Kidney epithelial cell (primary cell): ENCODE measurements at places on chromosomes 16 and 17. TPM values are rescaled to one million over a fixed set of nuclear protein-coding genes. Genes with fewer than 3 reads are reported as not detected.

The ALOX12B gene
- total RNA-seq: 0.08 and 1.2 TPM in 2 replicates

The TMC7 gene
- 0.75 and 1.6 TPM in 2 replicates for total RNA-seq

The MED1 gene
- total RNA-seq: 36.7 and 39.9 TPM in 2 replicates

The LRRC37A2 gene
- total RNA-seq: 6.3 and 6.4 TPM in 2 replicates

The SLC6A2 gene
- total RNA-seq: not detected in 2 replicates

The RHBDF1 gene
- total RNA-seq: 36.0 and 40.2 TPM in 2 replicates

The RASL10B gene
- total RNA-seq: 2.6 and 2.9 TPM in 2 replicates

The TRPV3 gene
- total RNA-seq: 2.1 and 2.9 TPM in 2 replicates

The KCTD11 gene
- 14.9 and 15.5 TPM in 2 replicates for total RNA-seq

The ADAMTS18 gene
- total RNA-seq: 0.75 and 2.0 TPM in 2 replicates

The TMEM186 gene
- 9.4 and 10.9 TPM in 2 replicates for total RNA-seq

The PTX4 gene
- not detected in 2 replicates for total RNA-seq

The CCL16 gene
- total RNA-seq: not detected in 2 replicates

The SDK2 gene
- 1.2 and 1.6 TPM in 2 replicates for total RNA-seq

The CHAD gene
- not detected in 2 replicates for total RNA-seq

GRCh38 chr17:7885367-7886226, 3.0 kb upstream of the CHD3 start:
- no peak for DNase-seq

GRCh38 chr16:12387786-12388185, 411.3 kb downstream of the SNX29 start:
- no peak for DNase-seq

GRCh38 chr17:35002876-35003551, 22.7 kb downstream of the LIG3 start:
- DNase-seq: no peak

GRCh38 chr17:76314392-76315227, 6.5 kb upstream of the QRICH2 start:
- peak; percentile 10 for DNase-seq

GRCh38 chr17:79301469-79301868, 226.8 kb downstream of the ENGASE start:
- DNase-seq: no peak

- DNase-seq: no peak
These were observed 2.6 kb downstream of the SHBG start for GRCh38 chr17:7632492-7632894.

- DNase-seq: peak; percentile 16
These were observed 151.0 kb upstream of the RBL2 start for GRCh38 chr16:53282975-53283946.

GRCh38 chr16:2148714-2149629, 547 bp downstream of the RAB26 start:
- no peak for DNase-seq

DNA sequence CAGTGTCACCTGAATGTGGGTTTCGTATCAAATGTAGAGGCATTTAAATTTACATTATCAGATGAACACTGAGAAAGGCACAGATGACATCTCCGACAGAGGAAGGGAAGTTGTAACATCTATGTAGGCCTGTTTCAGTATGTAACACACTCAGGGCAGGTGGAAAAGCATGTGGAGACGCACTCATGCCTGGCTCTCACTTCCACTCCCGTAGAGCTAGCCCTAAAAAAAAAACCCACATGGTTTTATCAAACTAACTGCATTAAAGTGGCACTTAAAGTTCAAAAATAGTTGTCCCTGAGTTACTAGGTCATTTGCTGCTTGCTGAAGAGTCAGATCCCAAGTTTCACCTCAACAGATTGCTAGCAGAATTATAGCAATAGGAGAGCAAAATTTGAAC, 6.1 kb upstream of the ANKFY1 start:
- no peak for DNase-seq

DNA sequence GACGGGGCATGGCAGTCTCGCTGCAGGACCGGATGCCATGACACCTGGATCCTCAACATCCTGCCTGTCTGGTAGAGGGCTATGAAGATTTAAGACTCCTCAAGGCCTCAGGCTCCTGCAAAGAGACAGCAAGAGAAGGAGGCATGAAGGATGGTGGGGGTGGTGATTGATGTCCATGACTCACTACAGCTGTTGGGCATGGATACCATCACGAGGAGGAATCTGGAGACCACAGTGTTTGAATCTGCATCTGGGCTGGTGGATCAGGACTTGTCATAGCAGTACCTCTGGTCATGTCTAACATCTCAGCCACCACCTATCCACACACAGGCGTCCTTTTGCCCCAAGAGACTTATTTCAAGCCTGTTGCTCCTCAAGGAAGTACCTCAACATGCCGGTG, 50.2 kb upstream of the WSCD1 start:
- DNase-seq: no peak

DNA sequence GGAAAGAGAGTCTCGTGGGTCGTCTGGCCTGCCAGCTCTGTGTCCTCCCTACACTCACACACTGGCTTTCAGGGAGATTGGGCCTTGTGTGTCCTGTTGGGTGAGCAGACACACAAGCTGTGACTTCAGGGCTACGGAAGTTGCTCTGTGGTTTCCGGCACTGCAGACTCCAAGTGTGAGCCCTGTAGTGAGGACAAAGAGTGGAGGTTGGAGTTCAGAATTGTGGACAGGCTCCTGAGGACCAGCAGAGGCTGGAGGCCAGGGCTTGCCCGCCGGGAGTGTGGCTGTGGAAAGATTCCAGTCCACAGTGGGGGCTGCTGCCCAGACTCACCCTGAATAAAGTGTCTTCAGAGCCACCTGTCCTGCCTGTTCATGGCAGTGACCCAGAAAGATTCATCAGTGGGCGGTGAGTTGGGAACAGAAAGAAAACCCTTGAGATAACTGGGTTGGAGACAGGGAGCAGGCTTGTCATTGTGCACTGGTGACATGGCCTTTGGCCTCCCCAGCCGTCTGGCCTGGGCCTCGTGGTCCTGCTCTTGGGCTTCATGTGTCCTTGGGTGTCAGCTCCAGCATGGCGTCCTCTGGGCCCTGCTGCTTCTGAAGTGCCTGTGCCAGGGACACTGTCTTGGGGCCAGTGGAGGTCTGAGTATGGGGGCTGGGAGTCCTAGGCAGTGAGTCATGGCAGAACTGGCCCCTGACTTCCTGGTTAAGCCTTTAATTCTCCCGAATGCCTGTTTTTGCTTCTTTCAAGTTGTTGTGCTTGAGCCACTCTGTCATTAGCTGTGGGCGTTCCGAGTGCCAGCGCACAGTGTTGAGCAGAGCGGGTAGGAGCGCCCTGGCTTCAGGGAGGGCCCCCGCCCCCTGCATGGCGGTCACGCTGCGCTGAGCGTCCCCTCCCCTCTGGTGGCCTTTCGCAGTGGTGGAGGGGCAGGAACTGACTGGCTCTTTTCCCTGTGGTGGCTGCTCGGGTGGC, 19.9 kb upstream of the ZNF750 start:
- peak; percentile 87 for DNase-seq

DNA sequence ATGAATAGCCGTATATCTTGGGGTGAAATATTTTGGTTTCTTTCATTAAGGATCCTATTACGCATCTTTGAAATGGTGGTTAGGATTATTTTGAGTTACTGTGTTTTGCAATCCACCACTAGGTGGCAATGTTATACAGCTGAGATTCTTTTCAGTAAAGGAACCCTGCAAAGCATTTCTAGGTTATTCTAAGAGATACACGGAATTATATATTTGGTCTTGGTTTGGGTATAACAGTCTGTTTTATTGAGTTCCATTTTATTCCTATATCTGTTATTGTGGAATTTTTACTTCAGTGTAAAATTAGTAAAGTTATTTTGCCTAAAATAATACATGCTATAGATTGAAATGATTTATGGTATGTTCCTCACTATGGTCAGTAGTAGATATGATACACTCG, 62.9 kb upstream of the CPHXL start:
- DNase-seq: peak; percentile 1

- DNase-seq: peak; percentile 79
These were observed 22.6 kb downstream of the NDE1 start for GRCh38 chr16:15672514-15673167.

DNA sequence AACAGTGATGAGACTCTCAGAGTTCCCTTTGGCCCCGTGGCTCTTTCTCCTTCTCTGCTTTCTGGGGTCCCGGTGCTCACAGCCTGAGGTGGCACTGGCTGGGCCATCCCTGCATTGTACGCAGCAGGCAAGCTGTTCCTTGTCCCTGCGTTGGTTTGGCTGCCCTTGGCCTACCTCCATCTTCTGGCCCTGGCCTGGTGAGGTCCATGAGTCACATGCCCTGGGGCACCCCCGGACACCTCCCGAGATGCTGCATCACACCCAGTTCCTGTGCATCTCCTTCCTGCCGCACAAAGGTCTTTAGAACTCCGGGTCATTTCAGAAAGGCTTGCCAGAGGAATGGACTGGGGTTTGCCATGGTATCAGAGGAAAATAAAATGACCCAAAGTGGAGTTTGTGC, 9.5 kb downstream of the SULT1A2 start:
- DNase-seq: no peak

- peak; percentile 10 for DNase-seq
These were observed 31.5 kb upstream of the SHISA9 start for GRCh38 chr16:12869698-12870427.

- DNase-seq: no peak
These were observed 1.2 kb upstream of the FGF11 start for GRCh38 chr17:7437950-7438614.

DNA sequence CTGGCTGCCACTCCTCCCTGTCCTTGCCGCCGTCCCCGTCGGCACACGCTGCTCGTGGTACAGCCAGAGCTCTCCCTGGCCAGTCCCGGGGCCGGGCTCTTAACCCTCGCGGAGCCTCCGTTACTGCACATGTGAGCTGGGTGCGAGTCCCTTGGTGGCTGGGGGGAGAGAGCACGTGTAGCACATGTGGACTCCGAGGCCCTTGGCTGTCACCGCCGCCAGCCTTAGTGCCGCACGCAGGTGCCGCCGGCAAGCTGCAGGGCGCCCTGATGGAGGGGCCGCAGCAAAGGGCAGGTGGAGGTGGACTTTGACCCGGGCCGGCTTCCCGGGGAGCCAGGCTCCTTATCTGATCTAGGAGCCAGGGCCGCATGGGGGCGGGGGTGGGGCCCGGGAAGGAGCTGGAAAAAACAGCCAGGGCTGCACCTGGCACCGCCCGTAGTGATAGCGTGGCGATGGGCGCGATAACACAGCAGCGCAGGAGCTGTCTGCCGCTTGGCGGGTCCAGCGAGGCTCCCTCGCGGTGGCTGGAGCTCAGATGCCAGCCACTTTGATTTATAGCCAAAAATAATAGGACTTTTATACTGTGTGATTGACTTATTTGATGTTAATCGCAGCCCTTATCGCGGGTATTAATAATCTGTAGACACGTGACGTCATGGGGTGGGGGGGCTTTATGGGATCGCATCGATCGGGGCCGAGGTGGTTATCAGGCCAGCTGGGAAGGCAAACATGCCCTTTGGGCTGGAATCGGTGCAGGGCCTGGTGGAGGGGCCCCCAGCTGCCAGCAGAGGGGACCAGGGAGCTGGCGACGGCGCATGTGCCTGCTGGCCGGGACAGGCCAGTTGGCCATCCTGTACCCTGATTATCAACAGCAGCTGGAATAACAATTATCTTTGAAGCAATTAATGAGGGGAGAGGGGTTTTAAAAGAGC, 35.1 kb downstream of the ZFPM1 start:
- no peak for DNase-seq

GRCh38 chr16:54699656-54700055, 231.0 kb upstream of the IRX5 start:
- DNase-seq: no peak

DNA sequence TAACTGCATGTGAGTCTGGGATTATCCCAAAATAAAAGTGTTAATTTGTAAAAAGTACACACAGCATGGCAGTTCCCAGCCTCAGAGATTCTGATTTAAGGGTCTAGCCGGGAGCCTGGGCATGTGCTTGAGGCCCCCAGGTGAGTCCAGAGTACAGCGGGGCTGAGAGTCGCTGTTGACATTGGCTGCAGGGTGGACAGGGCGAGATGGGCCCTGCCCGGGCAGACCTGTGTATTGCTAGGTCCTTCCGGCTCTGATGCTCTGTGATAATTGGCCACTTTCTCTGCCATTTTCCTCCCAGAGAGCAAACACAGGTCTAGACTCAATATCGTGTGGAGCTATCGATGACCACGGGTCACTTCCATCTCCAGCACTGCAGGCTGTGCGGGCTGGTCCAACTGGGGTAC, 73.6 kb downstream of the ABCC6 start:
- DNase-seq: no peak

DNA sequence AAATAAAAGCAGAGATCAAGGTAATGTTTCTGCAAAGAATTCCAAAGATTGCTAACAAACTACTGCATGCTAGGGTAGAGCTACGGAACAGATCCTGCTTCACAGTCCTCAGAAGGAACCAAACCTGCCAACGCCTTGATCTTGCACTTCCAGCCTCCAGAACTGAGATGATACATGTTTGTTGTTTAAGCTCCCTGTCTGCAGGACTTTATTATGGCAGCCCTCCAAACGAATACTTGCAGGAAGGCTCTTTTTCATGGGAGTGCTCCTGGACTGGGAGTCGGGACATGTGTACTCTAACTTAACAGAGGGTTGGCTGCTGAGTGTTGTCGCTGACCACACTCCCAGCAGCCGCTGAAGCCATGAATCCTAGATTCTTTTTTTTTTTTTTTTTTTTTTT, 808.8 kb upstream of the EEF2KMT start:
- DNase-seq: no peak

DNA sequence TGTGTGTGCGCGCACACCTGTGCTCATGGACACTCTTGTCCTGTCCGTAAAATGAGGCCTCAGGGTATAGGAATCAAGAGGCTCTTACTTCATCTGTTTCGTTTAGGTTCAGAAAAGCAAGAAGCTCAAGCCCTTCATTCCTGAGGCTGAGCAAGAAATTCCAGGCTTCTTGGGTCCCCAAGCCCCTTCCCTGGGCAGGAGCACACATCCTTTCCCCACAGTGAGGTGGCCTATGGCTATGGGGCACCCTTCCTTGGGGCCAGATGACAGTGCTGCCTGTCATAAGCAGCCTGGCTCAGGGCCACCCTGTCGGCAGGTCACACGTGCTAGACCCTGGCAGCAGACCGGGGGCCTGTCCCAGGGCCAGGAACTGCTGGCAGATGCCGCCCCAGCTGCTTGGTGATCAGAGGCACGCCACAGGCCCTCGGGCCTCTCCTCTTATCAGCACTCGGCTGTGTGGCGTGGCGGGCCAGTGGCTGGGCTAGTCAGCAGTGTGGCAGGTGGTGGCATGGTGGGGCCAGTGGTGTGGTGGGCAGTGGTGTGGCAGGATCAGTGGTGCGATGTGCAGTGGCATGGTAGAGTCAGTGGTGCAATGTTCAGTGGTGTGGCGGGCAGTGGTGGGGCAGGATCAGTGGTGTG, 50.2 kb downstream of the NKD1 start:
- no peak for DNase-seq

DNA sequence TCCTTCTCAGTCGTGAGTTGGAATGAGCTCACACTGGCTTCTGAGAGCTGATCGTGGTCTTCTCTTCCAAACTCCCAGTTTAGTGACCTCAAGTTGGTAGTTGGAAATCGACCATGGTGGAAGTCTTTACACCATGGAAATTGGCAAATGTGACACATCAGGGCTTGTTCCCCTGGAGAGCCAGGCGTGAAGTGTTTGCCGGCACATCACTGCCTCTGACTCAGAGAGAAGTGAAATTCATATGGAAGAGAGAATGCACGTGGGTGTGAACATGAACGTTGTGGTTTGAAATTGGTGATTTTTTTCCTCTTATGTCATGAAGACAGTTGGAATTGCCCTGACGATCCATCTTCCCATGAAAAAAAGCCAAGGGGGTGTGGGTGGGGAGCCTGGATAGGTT, 47.4 kb downstream of the AXIN2 start:
- no peak for DNase-seq

GRCh38 chr16:29737713-29738112, 8.1 kb downstream of the C16orf54 start:
- no peak for DNase-seq
